ENCODE measurements at places on chromosomes 4 and X.

GRCh38 chr4:5963611-5964010 is 54.6 kb downstream of the C4orf50 start:
- no peak for DNase-seq

DNA sequence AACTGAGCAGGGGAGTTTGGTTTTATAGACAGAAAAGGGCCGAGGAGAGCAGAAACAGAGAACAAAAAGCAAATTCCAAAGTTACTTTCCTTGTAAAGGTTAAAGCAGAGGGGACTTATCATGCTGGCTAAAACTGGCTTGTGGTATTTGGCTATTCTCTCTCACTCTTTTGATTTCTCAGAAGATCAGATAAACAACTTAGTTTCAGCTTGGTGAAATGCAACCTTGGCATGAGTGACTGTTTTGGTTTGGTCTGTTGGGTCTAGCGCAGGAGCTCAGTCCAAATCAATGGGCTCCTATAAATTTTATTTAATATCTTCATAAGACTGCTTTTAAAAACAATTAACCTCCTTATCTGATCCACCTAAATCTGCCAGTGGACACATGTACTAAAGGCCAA is 47.3 kb upstream of the KIAA1210 start:
- no peak for DNase-seq

DNA sequence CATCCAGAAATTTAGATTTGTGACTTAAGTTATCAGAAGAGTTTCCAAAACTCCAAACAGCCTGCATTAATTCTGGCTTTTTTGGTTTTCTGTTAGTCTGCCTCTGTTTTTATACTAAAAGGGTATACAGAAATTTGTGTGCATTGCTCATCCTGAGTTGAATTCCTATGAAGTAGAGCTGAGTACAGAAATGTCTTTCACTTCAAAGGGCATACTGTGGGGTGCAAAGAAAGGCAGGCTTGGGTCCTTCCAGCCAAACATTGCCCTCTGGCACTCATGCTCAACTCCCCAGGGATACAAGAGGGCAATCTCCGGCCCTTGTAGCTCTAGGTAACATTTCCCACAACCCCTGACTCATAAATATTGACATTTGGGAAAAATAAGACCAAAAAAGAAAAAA is 27.6 kb upstream of the TMEM184C start:
- no peak for DNase-seq

DNA sequence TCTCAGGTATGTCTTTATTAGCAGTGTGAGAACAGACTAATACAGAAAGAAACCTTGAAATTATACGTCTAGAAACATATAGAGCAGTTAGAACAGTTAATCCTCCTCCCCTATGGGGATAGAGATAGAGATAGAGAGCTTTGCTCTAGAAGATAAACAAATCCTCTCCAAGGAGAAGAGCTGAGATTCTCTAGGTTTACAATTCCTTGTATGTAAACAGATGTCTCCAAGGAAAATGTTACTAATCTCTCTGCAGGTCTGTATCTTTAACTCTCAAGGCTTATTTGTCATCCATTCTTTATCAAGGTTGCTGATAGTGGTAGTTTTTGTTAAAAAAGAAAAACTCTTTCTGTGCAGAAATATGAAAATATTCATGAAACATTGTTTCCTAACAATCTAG is 282.1 kb upstream of the GIMD1 start:
- no peak for DNase-seq
